ENCODE measurements at places on chromosomes 13 and 19.

GRCh38 chr19:47035127-47036096 lies 13.0 kb downstream of the TMEM160 start:
- peak; percentile 97 for DNase-seq

GRCh38 chr13:84705982-84706710 lies 823.9 kb upstream of the SLITRK1 start:
- no peak for DNase-seq

- peak; percentile 22 for DNase-seq
These were observed 46.0 kb downstream of the SAE1 start for GRCh38 chr19:47176627-47177090.

DNA sequence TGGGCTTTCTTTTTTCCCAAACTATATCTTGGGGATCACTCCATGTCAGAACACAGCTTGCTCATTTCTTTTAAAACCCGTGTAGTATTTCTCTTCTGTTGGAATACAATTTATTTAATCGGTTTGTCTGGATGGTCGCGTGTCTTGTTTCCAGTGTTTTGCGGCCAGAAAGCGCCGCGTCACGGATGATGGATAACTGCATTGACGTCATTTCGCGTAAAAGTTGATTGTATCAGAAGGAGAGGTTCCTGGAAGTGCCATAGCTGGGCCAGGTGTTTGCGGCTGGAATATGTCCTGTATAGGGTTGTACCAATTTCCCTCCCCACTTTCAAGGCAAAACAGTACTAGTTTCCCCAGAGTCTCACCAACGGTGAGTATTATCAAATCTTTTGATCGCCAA lies 9.7 kb downstream of the ACTL9 start:
- no peak for DNase-seq

DNA sequence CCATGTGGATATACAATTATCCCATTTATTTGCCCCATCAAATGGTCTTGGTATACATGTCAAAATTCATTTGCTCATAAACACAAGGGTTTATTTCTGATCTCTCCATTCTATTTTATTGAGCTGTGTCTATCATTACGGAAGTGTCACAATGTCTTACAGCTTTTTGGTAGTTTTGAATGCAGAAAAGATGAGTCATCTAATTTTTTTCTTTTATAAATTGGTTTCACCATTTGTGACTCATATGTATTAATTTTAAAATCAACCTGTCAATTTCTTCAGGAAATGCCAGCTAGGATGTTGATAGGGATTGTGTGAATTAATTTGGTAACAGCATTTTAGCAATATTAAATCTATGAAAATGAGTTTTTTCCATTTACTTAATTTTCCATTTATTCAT lies 2549.4 kb downstream of the PCDH9 start:
- DNase-seq: no peak

- DNase-seq: no peak
These were observed 16.0 kb upstream of the CYP4F2 start for GRCh38 chr19:15913830-15914229.

DNA sequence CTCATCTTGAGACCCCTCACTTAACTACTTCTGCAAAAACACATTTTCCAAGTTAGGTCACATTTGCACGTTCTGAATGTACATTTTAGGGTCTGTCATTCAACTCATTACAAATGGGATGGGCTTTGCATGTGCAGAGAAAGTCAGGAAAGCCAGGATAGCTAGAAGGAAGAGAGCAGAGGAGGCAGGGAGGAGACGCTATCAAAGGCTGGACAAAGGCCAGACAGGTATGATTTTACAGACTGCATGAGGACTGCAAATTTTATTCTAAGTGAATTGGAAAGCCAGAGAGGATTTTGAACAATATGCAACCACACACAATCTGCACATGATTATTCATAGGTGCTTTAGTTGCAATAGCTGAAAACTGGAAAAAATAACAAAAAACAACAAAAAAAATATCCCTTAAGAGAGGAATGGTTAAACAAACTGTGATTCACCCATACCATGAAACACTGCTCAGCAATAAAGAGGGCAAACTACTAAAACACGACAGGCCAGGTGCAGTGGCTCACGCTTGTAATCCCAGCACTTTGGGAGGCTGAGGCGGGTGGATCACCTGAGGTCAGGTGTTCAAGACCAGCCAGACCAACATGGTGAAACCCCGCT lies 21.1 kb downstream of the SYDE1 start:
- no peak for DNase-seq

- DNase-seq: no peak
These were observed 276.3 kb upstream of the PRR20A start for GRCh38 chr13:56864451-56864850.

GRCh38 chr19:11203194-11204075 lies 6.1 kb upstream of the KANK2 start:
- DNase-seq: no peak

DNA sequence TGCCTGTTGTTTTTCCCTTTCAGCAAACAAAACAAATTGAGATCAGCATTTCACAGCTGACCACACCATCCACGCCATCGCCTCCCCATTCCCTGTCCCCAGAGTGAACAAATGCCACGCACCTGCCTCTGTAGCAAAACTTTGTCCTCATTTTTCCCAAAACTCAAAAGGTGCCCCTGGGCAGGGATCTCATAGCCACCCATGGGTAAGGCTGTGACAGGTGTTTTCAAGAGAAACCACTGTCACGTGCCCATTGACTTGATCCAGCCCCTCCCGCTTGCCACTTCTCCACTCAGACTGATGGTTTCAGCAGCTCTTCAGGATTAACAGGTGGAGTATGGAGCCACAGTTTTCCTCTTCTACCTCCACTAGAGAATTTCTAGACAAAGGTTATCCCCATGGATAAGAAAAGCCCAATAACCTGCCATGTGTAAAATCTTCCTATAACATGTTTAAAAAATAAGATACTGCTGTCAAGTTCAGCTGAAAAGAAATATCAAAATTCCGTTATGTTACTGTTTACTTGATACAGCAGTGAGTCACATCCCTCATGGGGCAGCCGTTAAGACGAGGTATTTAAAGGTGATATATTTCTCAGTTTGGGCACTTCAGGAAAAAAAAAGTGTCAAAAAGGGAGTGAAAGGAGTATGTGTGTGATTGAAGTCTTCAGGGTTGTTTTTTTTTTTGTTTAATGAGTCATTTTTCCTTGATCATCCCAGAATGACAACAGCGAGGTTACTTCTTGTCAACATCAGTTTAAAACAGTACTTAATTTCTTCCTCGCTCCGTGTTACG lies 63.5 kb upstream of the GPR183 start:
- DNase-seq: no peak

GRCh38 chr19:806815-807421 lies 9.7 kb downstream of the PTBP1 start:
- no peak for DNase-seq

DNA sequence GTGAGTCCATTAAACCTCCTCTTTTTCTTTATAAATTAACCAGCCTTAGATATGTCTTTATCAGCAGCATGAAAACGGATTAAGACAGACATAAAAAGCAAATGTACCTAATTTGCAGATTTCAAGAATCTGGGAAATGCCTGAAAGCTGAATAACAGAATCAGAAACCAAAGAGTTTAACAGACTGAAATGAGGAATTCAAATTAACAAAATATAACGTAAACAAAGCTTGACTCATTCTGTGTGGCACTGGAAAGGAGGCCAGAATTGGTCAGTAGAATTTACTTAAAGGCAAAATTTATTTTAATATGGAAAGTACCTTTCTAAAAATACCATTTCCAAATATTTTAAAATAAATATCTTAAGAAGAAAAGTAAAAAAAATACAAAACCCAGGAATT lies 540.6 kb upstream of the HTR2A start:
- no peak for DNase-seq
